ENCODE measurements at places on chromosomes 11 and 22.
A peak's percentile ranks its signal among the peaks of the same experiment; 100 is the strongest.

- DNase-seq = no peak
Measured at GRCh38 chr11:64428693-64429092, 69.7 kb downstream of the RPS6KA4 start.

- DNase-seq = peak; percentile 89
Measured at GRCh38 chr11:43921561-43922294, 20.7 kb upstream of the C11orf96 start.

- DNase-seq = no peak
Measured at GRCh38 chr11:94830722-94831510, 62.8 kb downstream of the AMOTL1 start.

- no peak for DNase-seq
Measured at GRCh38 chr11:106959800-106960199, 58.5 kb downstream of the GUCY1A2 start.

GRCh38 chr11:43072911-43073310 is 238.9 kb upstream of the API5 start:
- DNase-seq = no peak

DNA sequence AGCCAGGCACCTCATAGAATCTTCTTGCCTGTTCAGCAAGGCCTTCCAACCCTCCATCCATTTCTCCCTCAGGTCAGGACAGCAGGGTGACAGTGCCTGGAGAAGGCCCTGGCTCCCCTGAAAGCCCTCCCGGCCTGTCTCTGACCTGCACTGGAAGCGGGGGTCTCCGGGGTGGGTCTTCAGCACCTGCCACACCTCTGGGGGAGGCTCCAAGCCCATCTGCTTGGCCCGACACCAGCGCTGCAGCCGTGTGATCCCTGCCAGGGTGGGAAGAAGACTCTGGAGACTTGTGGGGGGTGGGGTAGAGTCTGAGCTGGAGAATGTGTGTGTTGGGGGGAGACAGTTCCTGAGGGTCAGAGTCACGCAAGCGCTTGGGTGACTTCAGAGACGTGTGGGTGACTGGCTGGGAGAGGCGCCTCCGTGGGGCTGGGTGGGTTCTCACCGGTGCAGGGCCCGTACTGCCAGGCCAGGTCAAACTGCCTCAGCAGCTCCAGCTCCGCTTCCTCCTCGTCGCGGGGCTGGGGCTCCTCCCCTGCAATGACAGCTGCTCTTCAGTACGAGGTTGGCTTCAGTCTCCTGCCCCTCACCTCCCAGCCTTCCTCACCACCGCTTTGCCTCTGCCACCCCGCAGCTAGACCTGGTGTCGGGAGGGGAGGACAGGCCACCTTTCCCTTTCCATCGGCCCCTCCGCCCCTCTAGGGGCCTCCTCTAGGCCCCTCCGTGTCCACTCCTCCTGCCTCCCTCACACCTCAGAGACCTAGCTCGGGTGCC is 615 bp downstream of the POLD4 start:
- DNase-seq = peak; percentile 76

GRCh38 chr11:24391167-24391566 is 105.7 kb upstream of the LUZP2 start:
- DNase-seq = no peak

DNA sequence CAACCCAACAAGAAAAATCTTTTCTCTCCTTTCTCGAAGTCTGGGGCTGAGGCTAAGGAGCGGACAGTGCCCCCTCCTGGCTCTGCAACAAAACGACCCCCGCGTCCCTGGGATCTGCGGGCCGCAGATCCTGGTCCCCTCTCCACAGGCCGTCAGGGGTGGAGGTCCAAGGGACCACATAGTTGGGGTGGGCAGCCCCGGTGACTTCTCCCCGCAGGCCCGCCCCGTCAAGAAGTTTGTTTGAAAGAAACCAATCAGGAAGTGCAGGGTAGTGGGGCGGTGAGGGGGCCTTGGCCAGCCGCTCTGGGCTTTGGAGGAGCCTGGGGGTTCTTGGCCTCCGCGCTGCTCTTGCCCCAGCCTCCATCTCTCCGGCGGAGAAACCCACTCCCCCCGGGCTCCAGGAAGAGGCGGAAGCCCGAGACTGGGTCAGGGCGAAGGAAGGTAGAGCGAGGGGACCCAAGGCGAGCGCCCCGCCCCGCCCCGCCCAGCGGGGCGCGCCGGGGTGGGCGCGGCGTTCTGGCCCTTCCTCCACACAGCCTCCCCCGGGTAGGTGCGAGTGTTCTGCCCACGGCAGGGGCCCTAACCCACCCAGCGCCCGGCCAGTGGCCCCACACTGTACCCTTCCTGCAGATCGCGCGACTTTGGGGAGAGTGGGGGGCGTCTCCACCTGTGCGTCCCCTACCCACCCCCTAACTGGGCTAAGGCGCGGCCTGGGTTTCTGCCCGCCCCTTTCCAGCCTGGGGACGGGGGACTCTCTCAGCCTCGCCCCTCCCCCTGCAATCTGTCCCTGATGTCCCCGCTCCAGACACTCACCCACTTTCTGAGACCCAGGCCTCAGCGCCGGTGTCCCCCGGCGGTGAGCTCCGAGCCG is 1.3 kb downstream of the TP53I11 start:
- DNase-seq = peak; percentile 75

GRCh38 chr11:1932105-1932480 is 12.6 kb downstream of the TNNT3 start:
- DNase-seq = no peak

- no peak for DNase-seq
Measured at GRCh38 chr11:19018901-19019300, 41.6 kb downstream of the MRGPRX2 start.

DNA sequence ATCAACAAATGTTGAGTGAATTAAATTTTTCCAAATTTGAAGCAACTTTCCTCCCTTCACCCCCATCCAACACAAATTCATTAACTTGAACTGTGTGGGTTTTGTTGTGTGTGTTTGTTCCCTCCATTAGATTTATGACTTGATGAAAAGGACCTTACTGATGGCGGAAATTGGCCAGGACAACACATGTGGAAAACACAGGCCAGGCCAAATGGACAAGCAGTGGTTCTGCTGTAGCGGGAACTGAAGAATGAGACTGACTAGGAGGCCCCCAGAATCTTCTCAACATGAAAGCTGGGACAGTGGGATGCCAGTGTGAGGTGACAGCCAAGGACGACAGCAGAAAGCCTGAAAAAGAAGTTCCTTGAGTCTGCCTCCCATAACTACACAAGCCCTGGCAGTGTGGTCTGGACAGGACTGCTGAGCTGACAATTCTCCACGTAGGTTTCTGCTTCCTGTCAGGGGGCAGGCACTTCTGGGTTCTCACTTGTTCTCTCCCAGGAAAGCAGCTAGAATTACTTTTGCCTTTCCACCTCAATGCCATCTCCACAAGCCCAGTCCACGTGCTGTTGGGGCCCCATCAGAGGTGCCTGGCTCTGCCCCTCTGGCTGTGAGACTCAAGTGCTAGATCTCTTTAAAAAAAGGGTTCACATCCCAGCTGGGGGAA is 94.3 kb downstream of the ETS1 start:
- DNase-seq = peak; percentile 32

DNA sequence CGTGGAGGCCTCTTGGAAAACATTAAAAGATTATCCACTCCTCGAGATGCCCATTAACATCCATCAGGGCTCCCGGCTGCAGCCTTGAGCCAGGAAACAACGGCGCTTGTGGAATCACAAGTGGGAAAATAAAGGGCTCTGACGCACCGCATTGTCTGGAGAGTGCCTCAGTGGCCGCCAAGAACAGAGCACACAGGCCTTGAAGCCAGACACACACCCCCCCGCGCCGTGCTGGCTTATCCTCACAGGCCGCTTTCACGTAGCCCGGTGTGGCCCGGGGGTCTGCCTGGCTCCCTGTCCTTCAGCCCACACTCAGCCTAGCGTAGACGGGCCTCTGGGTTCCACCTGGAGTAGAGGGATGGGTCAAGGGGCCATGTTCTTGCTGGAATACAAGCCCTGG is 1020.5 kb downstream of the BRD1 start:
- no peak for DNase-seq

DNA sequence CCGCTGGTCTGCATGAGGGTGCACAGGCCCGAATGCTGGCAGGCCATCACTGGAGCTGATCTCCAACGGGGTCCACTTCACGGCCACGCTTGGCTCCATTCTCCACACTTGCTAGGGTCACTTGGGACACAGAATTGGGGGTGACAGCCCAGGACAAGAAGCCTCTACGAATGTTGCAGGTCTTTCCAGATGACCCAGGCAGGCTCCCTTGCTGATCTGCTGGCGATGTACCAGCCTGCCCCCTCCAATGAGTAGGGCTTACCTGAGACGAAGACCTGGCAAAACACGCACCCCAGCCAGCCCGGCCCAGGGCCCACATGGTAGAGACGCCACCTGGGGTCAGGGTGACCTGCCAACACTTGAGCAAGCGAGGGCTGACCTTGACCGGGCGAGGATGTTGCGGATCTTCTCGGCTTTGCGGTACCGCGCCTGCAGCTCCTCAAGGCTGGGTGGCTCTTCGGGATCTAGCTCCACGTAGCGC is 44.9 kb downstream of the C11orf58 start:
- no peak for DNase-seq

DNA sequence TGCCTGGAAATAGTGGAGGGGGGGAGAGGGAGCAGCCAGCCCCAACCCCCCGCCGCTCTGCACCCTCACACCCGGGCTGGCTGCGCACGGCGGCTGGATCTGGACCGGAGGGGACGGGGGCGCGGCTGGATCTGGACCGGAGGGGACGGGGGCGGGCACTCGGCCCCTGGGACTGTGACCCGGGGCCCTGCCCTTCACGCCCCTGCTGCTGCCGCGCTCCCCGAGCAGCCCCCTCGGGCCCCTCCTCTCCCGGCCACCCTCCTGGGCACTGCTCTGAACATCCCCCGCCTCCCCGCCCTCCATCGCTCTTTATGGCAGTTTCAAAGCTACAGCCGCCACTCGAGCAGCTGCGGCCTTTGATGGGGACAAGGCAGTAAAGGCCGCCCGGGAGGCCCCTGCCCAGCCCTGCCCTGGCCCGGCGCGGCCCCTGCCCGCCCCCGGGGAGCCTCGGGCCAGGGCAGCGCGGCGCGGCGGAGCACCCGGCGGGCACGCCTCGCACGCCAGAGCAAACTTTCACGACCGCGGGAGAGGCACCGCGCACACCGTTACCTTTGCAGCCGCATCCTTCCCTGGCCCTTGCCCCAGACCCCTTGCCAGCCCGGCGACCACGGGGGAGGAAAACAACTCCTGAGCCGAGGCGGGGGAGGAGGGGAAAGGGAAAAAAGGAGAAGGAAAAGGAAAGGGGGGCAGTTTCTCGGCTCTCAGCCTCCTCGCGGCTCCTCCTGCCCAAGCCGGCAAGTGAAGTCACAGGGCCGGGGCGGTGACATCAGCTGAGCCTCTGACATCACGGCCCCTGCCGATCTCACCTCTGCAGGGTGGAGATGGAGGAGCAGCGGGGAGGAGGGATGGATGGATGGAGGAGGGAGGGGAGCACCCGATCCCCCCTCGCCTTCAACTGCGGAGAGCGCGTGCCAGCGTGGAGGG is 13.1 kb upstream of the TCF20 start:
- peak; percentile 39 for DNase-seq

DNA sequence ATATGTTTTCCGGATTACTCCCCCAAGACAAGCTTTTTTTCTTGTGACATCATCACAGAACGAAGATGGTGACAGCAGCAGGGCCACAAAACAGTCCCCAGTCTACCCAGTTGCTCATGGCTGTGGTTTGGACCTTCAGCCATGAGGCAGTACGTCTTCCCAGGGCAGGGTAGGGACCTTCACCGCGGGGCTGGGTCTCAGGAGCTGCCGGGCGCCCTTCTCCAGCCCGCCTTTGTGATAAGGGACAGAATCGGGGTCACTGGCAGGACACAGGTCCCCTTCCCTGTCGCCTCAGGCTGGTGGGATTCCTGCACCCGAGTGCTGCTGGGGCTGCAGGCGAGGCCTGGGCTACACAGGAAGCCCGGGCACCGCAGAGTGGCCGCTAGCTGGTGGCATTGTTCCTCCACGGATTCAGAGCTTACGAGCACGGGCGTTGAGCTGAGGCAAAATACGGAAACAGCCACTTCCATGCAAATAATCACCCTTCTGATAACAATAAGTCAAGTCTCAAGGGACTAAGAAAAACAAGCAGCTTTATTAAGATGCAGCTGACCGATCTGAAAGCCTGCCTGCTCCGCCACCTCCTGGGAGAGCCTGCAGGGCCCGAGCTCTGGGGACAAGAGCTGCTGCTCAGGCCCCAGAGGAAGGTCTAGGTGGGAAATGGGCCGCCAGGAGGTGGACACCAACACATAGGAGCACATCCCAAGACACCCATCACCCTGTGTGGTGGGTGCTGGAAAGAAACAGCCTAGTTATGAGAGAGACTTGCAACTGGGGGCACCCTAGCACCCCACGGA is 12.3 kb downstream of the TBX1 start:
- no peak for DNase-seq

- no peak for DNase-seq
Measured at GRCh38 chr22:26580240-26580962, 9.5 kb downstream of the TPST2 start.
